ENCODE measurements at places on chromosomes 12 and 14.
A peak's percentile ranks its signal among the peaks of the same experiment; 100 is the strongest.

DNA sequence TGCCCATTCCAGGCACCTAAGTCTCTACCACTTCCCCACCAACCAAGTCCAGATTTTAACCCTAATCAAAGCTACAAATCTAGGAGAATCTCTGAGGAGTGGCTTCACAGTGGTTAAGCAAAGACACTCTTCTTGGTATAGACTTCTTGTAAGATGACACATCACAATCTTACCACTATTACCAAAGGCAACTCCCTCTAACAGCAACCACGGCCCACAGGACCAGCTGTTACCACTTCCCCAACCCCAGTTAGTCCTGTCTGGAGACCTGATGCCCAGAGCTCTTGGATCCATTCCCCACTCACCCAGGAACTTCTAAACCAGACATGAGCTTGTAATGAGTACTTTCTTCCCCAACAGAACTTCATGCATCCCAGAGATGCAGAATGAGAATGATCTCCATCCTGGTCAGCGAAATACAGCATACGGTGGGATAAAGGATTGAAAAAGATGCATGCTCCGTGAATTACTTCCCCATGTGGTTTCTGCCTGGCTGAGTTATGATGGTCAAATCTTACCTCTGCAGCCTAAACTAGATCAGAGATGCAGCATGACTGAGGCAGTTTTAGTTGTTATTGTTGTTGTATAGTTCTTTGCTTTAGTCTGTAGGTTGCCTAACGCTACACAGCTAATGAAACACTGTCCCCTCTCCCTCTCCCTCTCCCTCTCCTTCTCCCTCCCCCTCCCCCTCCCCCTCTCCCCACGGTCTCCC is 87.7 kb upstream of the FOXN3 start:
- DNase-seq = no peak

DNA sequence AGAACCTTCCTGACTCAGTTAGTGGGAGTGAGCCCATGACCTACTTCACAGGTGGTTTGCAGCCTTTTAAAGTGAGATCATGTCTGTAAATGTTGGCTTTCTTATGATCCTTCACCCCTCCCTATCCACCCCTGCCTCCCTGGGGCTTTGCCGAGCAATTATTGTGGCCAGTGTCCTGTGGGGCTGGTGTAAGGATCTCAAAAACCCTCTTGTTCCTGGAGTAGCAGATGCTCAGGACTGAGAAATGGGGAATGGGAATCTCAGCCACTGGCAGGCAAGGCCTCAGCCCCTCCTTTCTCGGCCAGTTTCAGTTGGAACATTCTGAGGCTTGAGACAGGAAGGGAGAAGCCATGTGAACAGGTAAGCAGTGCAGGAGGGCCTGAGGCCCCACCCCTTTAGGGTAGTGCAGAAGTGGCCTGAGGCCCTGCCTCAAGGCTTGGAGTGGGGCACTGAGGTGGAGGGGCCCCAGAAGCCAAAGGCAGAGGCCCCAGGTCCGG is 53.8 kb downstream of the PLEKHG3 start:
- DNase-seq = no peak

DNA sequence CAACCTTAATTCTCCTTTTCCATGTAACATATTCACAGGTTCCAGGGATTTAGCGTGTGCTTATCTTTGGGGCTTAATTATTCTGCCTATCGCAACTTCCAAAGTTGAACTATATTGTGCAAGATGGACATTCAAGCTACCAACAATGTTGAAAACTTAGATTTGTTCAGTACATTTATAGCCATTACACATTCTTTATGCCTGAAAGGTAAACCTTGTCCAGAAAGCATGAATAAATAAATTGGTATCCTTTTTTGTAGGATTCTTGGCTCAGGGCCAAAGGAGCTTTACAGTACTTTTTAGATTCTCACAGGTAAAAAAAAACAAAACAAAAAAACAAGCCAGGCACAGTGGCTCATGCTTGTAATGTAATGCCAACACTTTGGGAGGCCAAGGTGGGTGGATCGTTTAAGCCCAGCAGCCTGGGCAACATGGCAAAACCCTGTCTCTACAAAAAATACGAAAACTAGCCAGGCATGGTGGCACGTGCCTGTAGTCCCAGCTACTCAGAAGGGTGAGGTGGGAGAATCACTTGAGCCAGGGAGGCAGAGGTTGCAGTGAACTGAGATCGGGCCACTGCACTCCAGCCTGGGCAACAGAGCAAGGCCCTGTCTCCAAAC is 3.3 kb downstream of the C12orf56 start:
- no peak for DNase-seq

GRCh38 chr12:19440019-19440858 is 947 bp downstream of the AEBP2 start:
- peak; percentile 13 for DNase-seq

DNA sequence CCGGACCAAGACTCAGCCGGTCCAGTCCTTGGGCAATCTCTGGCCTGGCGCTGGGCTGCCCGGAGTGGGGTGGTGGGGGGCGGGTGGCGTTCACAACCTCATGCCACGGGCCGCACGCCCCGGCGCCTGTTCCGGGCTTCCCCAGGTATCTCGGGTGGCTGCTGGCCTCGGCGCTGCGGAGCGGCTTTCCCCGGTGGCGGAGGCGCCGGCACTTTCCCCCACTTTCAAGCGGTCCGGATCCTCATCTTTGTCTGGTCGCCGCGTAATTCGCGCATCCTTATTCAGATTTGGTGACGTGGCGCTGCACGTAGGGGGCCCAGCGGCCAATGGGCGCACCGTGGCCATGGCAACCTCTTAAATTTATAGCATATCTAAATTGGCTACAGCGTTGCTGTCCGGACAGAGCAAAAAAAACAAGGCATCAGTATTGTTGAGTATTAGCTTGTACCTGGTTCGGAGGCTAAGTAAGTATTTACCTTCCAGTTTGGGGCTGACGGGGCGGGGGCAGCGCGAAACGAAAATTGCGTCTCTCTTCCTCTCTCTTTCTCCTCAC is at the start of gene LHX5:
Gene LHX5 (minus strand): TSS at position 253 of the 553 bp plus-strand sequence. CDS start 373 bp downstream, outside the sequence.
- DNase-seq = no peak

DNA sequence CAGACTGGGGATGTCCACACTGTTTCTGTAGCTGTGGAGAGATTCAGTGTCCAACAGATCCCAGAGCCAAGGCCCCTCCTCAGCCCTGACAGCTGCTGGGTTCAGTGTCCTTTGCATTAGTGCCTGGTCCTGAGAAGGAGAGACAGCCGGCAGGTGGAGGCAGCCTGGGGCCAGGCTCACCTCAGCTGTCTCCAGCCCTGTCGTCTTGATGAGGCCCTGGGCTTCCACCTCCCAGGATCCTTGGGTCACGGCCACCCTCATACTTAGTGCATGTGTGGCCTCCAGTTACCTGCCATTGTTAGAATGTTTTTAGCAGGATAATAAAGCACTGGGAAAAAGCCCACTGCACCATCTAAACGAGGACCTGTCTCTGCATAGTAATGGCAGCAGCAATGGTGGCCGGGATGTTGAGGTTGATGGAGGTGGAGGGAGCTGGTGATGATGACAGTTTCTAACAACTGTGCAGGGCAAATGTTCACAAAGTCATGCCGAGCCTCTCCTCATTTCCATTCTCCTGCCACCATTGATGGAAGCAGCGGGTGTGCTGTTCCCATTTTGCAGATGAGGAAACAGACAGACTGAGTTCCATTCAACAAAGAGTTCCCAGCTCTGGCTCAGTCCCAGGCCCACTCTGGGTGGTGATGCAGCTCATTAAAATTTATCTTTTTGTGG is 17.7 kb downstream of the ASB2 start:
- no peak for DNase-seq

- no peak for DNase-seq
Observed at GRCh38 chr12:51955702-51956101, 4.2 kb downstream of the ACVR1B start.

Data from esophagus squamous epithelium (tissue), 5 donors.